ENCODE measurements at places on chromosomes 12 and 14. TPM values are rescaled to one million over a fixed set of nuclear protein-coding genes. Genes with fewer than 3 reads are reported as not detected.

Gene GNG2
- total RNA-seq: 10.4 TPM

DNA sequence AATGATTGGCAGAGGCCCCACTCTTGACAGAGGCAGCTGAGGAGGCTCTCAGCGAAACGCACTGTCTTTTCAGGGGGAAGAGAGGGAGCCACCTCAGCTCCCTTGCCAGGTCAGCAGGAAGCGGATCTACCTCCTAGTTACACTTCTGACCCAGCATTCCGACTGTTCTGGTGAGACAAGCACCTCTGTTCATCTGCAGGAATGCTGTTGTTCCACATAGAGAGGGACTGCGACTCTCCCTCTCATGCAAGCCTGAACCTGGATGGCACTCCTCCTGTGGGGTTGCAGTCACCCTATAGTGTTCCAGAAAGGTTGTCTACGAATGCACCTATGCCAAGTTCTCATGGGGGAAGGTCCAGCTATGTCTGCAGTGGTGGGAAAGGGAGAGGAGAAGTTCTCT, 37.1 kb upstream of the AEBP2 start:
- no peak for DNase-seq

DNA sequence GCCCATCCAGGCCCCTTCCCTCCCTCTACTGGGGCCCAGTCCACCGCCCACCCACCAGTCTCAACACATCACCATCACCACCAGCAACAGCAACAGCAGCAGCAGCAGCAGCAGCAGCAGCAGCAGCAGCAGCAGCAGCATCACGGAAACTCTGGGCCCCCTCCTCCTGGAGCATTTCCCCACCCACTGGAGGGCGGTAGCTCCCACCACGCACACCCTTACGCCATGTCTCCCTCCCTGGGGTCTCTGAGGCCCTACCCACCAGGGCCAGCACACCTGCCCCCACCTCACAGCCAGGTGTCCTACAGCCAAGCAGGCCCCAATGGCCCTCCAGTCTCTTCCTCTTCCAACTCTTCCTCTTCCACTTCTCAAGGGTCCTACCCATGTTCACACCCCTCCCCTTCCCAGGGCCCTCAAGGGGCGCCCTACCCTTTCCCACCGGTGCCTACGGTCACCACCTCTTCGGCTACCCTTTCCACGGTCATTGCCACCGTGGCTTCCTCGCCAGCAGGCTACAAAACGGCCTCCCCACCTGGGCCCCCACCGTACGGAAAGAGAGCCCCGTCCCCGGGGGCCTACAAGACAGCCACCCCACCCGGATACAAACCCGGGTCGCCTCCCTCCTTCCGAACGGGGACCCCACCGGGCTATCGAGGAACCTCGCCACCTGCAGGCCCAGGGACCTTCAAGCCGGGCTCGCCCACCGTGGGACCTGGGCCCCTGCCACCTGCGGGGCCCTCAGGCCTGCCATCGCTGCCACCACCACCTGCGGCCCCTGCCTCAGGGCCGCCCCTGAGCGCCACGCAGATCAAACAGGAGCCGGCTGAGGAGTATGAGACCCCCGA, 6.8 kb upstream of the RNU7-1 start:
- DNase-seq: peak; percentile 30

DNA sequence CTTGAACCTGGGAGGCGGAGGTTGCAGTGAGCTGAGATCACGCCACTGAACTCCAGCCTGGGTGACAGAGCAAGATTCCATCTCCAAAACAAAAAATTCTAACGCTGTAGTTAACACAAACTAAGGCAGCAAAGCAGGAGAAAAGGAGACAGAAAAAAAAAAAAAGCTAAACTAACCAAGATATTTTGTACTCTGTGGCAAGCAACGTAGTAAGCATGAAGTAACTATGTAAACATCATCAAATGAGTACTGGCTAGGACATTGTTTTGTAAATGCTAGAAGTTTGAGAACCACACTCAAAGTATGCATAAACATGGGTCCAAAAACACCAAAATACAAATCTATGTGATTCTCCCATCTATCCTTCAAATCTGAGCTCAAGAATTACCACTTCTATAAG, 44.2 kb downstream of the C2CD5 start:
- DNase-seq: no peak

Gene TNS2
- 7.7 TPM for total RNA-seq

DNA sequence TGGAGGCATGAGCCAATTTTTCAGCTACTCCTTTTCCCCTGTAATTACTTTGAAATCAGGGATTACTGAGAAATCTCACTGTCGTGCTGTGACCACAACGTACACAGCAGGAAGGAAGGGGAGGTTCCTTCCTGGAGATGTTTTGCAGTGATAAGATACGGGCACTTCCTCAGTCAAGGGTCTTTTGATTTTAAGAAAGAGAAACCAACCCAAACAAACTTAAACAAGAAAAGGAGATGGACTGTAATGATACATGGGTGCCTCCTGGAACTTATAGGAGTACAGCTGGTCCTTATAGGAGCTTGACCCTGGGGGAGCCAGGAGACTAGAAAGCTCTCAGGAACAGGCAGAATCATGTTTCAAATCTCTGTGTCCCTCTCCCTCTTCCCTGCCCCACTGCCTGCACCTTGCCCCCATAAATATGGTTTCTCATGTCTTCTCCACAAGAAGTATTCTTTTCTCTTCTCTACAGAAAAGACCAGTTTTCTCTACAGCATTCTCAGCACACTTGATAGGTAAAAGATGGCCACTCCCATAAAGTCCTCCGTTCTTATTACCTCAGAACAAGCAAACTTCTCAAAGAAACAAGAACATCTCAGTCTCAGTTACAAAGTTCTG, 281.1 kb upstream of the AMIGO2 start:
- DNase-seq: no peak

Gene KCNA1
- 0.11 TPM for total RNA-seq

DNA sequence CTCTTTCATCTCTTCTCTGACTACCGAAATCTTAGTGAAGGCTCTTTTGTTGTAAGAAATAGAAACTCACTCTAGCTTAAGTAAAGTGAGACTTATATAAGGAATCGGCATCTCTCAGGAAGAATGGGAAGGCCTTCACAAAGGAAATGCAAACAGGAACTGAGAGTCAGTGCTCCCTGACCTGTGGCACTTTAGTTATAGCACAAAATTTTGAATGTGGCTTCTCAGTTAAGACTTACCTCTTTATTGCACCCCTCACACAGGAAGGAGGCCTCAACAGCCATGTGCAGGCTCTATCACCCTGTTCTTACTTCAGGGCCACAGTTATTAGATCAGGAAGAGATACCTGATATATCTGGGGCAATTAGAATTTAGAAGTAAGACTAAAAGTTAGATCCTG, 224.7 kb upstream of the EGLN3 start:
- DNase-seq: no peak

- DNase-seq: no peak
Measured at GRCh38 chr12:12908252-12908651, 16.9 kb downstream of the GPRC5A start.

DNA sequence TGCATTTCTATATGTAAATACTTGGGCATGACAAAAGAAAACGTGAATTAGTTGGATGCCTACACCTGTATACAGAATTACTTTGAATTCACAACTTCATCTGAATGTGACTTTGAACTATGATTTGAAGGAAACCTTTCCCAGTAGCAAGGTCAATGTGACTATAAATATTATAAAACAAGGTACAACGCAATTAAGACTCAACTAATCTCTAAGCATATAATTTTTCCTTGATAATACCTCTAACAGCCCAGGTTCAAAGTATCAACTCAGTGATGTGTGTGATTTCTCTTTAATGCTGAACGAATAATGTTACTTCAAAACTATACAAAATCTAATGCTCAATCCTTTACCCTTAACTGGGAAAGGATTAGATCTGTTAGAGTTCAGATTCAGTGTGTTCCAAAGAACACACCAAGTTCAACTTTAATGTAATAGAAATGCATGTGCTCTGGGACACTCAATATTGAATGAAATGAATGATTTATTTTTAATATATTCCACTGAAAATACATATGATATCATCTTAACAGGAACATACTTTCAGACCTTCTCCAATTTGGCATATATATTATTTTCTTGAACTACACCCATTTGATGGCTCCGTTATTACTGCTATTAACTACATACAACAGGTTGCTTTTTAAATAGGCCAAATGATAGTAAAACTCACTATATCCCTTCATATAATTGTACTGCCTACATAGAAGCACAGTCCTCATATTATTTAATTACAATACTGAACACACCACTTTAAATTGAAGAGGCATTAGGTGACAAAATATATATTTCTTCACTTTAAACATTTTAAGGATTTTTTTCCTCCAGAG, 40.1 kb upstream of the MTERF2 start:
- no peak for DNase-seq

Gene CAPZA3
- total RNA-seq: not detected

GRCh38 chr14:99944241-99944651, 121.0 kb upstream of the EVL start:
- no peak for DNase-seq

Gene ZFHX2
- 26.2 TPM for total RNA-seq

DNA sequence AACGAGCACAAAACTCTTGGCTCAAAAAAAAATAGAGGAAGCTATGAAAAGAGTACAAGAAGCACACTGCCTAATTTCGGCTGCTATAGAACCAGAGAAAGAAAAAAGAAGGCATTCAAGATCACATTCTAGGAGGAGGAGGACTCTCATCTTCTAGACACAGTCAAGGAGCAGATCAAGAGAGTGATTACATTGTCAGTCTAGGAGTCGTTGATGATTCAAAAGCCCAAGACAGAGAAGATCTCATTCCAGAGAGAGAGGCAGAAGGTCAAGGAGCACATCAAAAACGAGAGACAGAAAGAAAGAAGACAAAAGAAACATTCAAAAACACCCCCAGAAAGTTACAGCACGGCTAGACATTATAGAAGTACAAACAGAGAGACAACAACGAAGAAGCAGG, 131.8 kb upstream of the AEBP2 start:
- no peak for DNase-seq

Gene TCL1B
- total RNA-seq: 7.0 TPM
